Aorta (tissue), 5 donors: ENCODE measurements at places on chromosomes 4 and X. TPM values are rescaled to one million over a fixed set of nuclear protein-coding genes. Genes with fewer than 3 reads are reported as not detected.

DNA sequence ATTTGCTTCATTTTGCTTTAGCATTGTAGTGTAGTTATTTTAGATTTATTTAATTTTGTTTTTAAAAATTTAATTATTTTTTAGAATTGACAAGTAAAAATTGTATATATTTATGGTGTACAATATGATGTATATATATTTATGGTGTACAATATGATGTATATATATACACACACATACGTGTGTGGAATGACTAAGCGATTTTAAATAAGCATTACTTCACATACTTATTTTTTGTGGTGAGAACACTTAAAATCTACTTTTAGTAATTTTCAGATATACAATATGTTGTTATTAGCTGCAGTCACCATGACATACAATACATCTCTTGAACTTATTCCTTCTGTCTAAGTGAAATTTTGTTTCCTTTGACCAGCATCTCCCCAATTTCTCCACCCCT lies 172.9 kb downstream of the SPRY1 start:
- no peak overlapping the region for H3K4me3 ChIP-seq
- H3K27me3 ChIP-seq, result no peaks in the 10 kb centered on the region
- no peak for DNase-seq
- no peak overlapping the region for H3K27ac ChIP-seq
- no peaks in the 10 kb centered on the region for H3K4me1 ChIP-seq
- H3K36me3 ChIP-seq, result no peaks in the 10 kb centered on the region

- H3K4me3 ChIP-seq, result no peak overlapping the region
- H3K36me3 ChIP-seq, result no peaks in the 10 kb centered on the region
- DNase-seq, result no peak
Measured at GRCh38 chr4:15144249-15144966, 142.1 kb downstream of the CPEB2 start.

DNA sequence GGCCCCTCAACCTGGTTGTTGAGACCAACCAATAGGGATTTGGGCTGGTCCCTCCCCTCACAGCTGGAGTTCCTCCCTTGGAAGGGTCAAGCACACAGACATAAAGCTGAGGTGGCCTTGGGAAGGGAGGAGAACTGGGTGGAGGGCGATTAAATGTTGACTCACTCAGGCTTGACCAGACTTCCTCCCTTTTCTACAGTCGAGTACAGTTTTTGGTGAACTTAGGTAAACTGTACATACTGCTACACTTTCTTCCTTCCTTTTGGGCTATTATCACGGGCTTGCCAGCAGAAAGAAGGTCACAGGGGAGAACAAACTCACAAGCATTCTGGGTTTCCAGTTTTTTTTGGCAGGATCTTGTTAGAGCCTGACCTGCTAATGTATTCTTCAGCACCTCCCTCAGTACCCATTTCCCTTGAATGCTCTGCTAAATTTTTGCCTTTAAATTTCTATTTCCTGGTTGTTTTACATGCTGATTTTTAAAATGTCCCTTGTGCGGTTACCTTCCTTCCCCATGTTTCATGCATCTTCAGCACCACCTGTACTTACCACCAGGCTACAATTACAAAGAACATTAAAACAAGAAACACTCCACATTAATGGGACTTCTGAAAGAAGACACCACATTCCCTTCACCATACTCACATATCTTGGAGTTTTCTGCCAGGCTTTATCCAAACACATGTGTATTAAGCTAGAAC lies 135.2 kb upstream of the RASGEF1B start:
- peak; percentile 49 for DNase-seq
- no peak overlapping the region for H3K4me3 ChIP-seq
- H3K27me3 ChIP-seq, result no peaks in the 10 kb centered on the region
- H3K4me1 ChIP-seq, result no peaks in the 10 kb centered on the region

DNA sequence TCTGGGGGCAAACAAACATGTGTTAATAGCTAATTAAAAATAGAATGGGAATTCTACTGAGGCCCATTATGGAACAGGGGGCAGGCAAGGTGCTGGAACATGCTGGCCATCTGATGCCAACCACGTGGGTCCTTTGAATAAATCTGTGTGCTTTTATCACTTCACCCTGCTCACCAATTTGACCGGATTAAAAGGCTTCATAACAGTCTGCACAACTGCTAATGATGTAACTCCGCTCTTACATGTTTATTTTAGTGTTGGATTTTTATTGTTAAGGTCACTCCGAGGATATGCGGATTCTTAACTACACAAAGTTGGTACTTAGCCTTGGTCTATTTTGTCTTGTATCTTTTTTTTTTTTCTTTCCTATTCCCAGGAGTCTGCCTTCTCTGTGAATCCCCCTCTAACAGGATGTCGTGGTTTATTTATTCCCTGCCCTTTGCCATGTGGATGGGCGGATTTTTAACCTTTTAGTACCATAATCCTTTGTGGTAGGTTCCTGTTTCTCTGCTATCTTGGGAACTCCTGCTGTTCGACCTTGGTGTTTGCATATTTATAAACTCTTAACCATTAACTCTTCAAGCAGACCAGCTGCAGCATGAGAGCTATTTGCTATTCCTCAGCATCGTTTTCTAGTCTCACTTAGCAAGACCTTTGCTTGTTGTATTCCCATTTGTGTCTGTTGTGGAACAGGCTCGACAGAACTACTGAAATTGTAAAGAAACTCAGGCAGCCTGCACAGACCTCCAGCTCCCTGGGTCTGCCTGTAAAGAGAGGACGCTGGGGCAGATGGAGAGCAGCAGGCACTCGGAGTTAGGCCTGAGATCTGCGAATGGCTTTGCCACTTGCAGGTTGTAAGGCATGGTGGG lies 38.0 kb downstream of the TRIM2 start:
- no peaks in the 10 kb centered on the region for H3K4me1 ChIP-seq
- no peak overlapping the region for H3K27ac ChIP-seq
- no peaks in the 10 kb centered on the region for H3K36me3 ChIP-seq

GRCh38 chrX:357035-357692 lies 29.5 kb downstream of the PPP2R3B start:
- DNase-seq, result peak; percentile 13
- H3K4me3 ChIP-seq, result no peak overlapping the region
- H3K36me3 ChIP-seq, result no peaks in the 10 kb centered on the region
- no peaks in the 10 kb centered on the region for H3K27me3 ChIP-seq

DNA sequence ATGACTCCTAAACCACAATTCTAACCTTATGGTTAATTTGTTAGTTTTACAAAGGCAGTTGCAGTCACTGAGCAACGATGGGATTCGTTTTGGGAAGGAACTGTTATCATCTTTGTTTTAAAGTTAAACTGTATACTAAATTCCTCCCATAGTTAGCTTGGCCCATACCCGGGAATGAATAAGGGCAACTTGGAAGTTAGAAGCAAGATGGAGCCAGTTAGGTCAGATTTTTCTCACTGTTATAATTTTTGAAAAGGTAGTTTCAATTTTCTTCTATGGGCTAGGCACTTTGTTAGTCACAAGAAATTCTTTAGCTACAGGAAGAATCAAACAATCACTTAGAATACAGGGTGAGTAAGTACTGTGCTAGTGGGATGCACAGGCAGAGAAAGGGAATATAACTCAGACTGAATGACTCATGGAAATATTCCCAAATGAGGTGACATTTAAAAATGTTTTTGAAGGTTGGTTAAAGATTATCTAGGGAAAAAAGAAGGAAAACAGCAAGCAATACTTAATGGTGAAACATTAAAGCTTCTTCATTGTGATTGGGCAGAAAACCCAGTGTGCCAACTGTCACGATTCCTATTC lies 153.6 kb downstream of the MAGEB17 start:
- H3K27me3 ChIP-seq, result no peaks in the 10 kb centered on the region
- H3K4me3 ChIP-seq, result no peak overlapping the region
- no peaks in the 10 kb centered on the region for H3K4me1 ChIP-seq
- no peak overlapping the region for H3K27ac ChIP-seq
- no peaks in the 10 kb centered on the region for H3K36me3 ChIP-seq

DNA sequence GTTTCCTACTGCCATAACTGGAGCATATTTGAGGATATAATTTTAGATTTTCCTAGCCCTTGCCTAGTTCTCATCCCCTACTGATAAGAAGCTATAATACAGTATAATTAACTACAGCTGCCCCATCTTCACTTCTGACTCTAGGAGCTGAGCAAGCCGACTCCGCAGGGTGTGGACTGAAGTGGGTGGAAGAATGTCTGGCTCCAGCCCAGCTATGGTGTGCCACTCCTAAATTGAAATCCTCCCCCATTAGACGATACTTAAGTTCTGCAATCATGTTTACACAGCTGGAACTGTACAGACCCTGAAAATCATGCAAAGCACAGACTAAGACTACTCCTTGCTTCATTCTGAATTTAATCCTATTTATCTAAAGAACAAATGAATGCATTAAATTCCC lies 93.1 kb downstream of the PCDH19 start:
- no peaks in the 10 kb centered on the region for H3K36me3 ChIP-seq
- no peaks in the 10 kb centered on the region for H3K4me1 ChIP-seq
- no peak overlapping the region for H3K27ac ChIP-seq
- DNase-seq, result peak; percentile 46
- H3K27me3 ChIP-seq, result no peaks in the 10 kb centered on the region
- H3K4me3 ChIP-seq, result no peak overlapping the region

GRCh38 chr4:15116509-15117079 lies 114.3 kb downstream of the CPEB2 start:
- H3K4me3 ChIP-seq, result no peak overlapping the region
- no peaks in the 10 kb centered on the region for H3K36me3 ChIP-seq
- no peak overlapping the region for H3K27ac ChIP-seq
- no peaks in the 10 kb centered on the region for H3K27me3 ChIP-seq

GRCh38 chr4:25859429-25860148 lies 3.2 kb downstream of the SEL1L3 start:
- H3K4me3 ChIP-seq, result no peak overlapping the region
- no peak for DNase-seq
- H3K4me1 ChIP-seq, result no peaks in the 10 kb centered on the region
- no peaks in the 10 kb centered on the region for H3K36me3 ChIP-seq
- no peaks in the 10 kb centered on the region for H3K27me3 ChIP-seq

H2AZ1 gene
- 128 TPM for polyA plus RNA-seq

POLA1 gene
- polyA plus RNA-seq, result 3.0 TPM

FAM9B gene
- not detected for polyA plus RNA-seq

PAGE1 gene
- polyA plus RNA-seq, result not detected

ATOH1 gene
- 3.0 TPM for polyA plus RNA-seq

TMPRSS11F gene
- not detected for polyA plus RNA-seq

ADH1C gene
- 2.8 TPM for polyA plus RNA-seq

RNF150 gene
- polyA plus RNA-seq, result 2.0 TPM

EMCN gene
- polyA plus RNA-seq, result 1.5 TPM
